ENCODE measurements at places on chromosomes 4 and X.
A peak's percentile ranks its signal among the peaks of the same experiment; 100 is the strongest.

DNA sequence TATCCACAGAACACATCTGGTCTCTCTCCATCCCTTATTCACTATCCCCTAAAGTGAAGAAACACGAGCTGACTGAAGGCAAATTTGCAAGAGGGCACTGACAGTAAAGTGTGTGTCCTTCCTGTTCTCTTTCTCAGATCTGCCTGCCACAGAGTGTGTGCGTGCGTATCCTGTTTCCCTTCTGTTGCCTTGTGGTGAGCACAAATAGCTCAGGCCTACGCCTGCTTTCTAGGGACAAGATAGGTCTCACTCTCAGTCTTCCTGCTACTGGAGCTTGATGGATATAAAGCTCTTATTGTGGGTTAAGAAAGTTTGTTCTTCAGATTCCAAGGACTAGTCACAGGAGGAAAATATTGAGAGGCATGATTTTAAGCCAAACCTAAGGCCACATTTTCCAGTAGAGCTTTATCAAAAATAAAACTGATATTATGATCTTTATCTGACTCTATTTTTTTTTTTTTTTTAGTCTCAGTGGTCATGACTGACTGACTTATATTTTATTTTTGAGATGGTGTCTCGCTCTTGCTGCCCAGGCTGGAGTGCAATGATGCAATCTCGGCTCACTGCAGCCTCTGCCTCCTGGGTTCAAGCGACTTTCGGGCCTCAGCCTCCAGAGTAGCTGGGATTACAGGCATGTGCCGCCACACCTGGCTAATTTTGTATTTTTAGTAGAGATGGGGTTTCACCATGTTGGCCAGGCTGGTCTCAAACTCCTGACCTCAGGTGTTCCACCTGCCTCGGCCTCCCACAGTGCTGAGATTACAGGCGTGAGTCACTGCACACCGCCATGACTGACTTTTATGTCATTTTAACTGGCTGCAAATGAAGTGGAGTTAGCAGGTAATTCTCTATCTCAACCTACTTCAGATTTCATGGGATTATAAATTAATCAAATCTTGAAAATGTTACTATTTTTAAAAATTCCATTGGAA is 140.3 kb upstream of the SH3RF1 start:
- peak; percentile 15 for DNase-seq

DNA sequence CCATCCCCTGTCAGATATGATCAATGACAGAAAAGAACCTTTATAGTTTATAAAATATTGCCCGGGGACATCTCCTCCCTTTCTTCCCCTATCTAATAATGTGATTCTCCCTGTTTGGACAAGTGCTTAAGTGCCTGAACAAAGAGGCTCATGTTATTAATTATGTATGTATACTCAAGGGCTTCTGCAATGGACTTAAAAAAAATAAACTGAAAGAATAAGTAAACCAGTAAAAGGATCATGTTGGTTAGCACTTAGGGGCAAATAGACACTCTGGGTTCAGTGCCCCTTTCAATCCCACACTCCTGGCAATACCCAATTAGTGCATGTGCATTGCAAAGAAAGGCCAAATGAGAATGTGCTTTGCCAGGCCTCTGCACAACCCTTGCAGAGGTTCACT is 30.7 kb upstream of the RPS6KA6 start:
- DNase-seq = no peak

DNA sequence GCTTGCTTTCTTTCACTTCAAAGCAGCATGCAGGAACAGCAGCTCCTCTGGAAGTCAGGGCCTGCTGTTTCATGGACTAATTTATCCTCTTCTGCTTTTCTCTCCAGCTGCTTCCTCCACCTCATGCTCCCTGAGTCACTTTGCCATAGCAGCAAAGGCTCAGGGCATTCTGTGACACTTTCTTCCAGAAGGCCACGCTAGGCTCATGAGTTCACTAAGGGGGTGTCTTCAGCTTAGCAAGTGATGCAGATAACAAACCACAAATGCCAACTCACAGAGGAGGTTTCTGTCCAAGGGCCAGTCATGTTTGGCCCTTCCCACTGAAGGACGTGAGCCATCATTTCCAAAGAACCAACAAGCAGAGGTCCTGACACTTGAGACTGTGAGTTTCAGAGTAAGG is 200.2 kb downstream of the ADGRA3 start:
- no peak for DNase-seq

- no peak for DNase-seq
These were observed 74.6 kb upstream of the FRMPD3 start for GRCh38 chrX:107374831-107375230.

DNA sequence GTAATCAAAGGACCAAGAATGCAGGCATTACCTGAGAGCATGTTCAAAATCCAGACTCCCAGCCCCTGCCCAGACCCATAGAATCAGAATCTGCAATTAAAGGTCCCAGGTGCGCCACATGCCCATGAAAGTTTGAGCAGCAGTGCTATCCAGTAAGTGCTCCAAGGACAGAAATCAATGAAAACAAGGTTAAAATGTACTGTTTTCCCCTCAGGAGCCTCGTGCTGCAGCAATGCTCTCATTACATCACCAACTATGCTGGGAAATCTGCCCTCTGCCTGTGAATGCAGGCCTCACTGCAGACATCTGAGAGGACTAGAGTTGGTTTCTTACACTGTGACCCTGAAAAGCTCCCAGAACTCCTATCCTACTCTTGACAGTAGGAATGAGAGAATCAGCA is 21.1 kb downstream of the ANXA5 start:
- no peak for DNase-seq

GRCh38 chr4:155371432-155372043 is 5.2 kb downstream of the MAP9 start:
- no peak for DNase-seq

GRCh38 chr4:173318240-173318639 is 15.9 kb downstream of the HMGB2 start:
- DNase-seq = no peak

- DNase-seq = no peak
These were observed 84.0 kb downstream of the LPAR4 start for GRCh38 chrX:78831523-78831922.

- no peak for DNase-seq
These were observed 310.1 kb downstream of the PPP3CA start for GRCh38 chr4:101037249-101037648.

DNA sequence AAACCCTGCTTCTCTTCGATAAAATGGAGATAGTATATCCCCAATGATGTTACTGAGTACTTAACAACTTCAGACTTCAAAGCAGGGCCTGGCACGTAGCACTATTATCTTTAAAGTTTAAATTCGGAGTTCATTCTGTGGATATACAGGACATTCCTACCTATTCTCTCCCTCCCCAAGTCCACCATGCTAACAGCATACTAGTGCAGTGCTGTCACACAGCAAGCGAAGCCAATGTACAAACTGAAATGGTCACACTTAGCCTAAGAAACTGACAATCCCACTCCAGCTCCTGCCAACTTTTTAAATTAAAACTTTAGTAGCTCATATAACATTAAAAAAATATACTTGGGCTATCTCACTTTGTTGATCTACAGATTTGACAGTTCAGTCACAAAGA is 1.2 kb upstream of the DNAJB14 start:
- DNase-seq = no peak

DNA sequence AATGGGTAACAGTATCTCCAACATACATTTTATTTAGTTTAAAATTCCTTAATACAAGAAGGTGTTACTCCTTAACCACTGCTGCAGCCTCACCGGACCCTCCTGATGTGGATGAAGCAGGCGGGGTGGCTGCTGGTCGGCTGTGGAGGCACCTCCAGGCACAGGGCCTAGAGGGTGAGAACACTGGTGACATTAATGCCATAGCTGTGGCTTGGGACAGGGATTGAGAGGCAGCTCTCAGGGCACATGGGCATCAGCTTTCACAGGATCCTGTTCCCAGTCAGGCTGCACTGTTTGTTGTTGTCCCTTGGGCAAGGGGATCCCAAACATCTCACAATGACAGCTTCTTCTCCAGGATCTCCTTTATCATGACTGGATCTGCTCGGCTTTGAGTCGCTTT is 90.0 kb downstream of the GATB start:
- no peak for DNase-seq

DNA sequence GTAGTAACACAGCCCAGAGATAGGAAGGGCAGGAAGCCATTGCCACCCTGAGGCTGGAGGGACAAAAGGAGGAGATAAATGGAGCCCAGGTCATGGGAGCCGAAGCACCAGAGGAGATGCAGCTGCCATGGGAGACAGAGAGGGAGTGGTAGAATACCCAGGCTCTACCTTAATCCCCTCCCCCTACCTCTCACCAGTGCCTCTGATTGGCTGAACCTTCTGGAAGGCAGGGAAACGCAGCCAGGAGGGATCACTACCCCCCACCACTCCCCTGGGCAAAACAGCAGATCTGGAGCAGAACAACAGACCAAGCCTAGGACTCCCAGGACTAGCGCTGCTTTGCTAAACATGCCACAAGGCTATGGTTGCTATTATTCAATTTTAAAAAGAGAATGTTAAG is 114.2 kb downstream of the ZNF827 start:
- no peak for DNase-seq

DNA sequence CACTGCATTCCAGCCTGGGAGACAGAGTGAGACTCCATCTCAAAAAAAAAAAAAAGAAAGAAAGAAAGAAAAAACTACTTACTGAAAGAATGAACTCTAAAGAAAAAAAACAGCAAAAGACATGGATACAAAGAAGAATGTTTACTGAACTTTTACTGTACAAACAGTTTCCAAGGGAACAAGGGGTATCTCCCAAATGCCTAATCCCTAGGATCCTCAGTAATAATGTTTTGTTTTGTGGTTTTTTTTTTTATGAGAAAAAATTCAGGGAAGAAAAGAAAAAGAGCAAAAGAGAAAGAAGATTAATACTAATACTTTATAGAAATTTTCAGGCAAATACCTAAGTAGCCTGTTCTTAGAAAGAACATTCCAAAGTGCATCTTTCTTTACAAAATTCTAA is 63.2 kb downstream of the ANTXR2 start:
- no peak for DNase-seq

- no peak for DNase-seq
These were observed 24.4 kb upstream of the LHFPL1 start for GRCh38 chrX:112704187-112704586.

GRCh38 chr4:3269105-3269927 is 20.4 kb downstream of the MSANTD1 start:
- no peak for DNase-seq

DNA sequence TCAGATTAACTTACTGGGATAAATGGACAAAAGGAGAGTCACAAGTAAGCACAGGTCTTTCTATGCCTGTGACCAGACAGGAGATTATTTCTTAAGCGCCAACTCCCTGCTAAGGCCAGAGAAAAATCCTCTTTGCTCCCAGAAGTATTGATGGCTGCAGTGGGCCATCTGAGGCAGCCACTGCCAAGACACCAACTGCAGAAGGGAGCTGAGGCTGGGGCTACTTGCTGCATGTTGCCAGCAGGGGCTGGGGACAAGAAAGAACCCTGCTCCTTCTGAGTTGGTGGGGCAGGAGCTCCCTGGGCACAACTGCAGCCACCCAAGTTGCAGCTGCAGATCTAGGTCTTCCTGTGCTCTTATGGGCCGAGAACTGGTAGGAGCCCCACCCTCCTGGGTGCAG is 1075.3 kb downstream of the PCDH18 start:
- no peak for DNase-seq

DNA sequence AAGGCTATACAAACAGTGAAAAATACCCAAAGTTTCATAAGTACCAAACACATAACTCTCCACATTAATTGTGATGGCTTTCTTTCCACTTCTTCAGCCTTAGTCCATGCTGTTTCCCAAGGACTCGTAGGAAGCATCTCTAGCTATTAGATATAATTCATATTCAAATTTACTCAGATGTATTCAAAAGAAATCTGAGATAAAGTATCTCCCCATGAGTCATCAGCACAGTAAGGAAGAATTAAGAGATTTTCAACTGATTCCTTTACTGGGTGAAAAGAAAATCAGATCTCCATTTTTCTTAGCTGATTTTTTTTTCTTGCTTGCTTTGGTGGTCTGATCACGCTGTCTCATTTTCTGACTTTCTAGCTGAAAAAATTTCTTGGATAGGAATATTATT is 71.7 kb downstream of the MID1 start:
- no peak for DNase-seq
